ENCODE measurements at places on chromosomes 11 and 22. TPM values are rescaled to one million over a fixed set of nuclear protein-coding genes. Genes with fewer than 3 reads are reported as not detected.

Gene C2CD3
- 28.4 TPM for total RNA-seq

DNA sequence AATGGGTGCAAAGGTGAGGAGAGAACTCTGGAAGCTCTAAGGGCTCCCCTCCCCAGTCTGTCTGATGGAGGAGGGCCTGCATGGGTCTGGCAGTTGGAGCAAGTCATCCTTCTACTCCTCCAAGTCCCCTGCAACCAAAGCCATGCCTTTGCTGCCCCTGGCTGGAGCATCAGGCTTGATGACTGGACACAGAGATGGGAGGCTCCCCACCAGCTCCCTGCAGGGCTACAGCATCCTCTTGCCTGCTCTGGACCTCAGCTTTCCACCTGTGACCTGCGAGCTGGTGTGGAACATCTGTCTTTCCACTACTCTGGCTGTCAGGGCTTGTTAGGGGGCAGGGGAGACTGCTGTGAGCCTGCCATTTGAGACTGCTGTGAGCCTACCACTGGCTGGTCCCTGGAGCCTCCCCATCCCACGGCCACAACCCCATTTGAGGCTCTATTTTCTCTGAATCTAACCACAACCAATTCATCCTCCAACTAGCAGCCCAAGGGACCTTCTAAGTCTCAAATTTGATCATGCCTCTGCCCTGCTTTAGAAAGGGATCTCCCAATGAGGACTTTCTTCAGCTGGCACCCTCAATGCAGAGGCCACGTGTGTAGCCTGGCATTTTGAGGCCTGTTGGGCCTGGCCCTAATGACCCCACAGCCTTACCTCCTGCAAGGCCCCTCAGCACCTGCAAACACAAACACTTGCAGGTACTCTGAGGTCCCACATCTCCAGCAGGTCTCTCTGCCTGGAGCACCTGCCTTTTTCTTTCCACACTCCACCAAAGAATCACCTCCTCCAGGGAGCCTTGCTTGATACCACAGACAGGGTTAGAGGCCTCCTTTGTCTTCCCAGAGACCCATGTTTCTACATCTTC is 9.9 kb downstream of the P2RY6 start:
- no peak for DNase-seq

Gene KDELR3
- total RNA-seq = 250 TPM

DNA sequence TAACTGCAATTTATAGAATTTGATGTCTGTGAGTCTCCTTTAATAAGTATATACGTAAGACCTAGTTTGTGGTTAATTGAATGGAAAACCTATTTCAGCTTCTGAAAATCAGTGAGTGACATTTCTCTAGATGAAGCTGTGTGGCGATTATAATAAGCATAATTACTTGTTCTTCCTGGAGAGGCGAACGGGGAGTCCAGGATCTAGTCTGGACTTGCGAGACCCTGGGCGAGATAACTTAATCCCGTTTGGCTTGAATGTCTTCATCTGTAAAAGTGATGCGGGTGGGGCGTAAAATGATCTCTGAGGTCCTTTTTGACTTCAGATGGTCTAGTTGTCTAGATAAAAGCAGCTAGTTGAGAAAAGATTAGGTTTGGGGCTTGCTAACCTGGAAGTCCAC is 1.1 kb downstream of the PRRG4 start:
- DNase-seq = peak; percentile 20

DNA sequence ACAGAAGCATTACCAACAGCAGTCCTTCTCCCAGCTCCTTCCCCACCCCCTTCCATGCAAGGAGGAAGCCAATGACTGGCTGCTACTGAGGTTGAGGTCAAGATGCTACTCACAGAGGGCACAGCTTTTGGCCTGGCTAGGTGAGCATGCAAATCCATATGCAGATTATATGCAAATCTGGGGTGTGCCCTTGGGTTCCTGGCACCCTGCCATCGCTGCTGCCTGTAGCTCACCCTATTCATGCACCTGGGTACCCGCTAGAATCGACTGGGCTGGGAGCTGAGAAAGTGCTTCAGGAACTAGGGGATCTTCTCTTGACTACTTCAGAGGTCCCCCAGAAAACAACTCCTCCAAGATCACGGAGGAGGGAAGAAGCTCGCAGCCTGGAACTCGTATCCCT is 4.0 kb downstream of the DSCAML1 start:
- DNase-seq = no peak

DNA sequence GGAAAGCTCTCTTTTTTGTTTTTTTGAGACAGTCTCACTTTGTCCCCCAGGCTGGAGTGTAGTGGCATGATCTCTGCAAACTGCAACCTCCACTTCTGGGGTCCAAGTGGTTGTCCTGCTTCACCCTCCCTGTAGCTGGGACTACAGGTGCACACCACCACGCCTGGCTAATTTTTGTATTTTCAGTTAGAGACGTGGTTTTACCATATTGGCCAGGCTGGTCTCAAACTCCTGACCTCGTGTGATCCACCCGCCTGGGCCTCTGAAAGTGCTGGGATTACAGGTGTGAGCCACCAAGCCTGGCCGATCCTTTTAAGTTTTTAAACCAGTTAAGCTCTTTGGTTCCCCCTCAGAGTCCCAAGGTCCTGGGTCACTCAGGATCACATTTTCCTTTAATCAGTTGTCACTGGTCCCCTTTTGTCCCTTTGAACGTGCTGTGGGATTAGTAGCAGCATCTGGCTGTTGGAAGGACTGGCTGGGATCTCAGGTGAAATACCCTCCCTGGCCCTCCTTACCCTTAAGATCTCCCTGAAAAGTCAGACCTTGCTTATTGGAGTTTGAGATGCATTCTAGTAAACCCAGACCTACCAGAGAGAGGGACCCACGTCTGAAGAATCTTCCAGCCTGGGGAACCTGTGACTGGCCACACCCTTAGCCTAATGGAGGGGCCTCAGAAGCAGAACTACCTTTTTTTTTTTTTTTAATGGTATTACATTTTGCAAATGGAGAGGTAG is 8.1 kb downstream of the MALAT1 start:
- no peak for DNase-seq

Gene CSNK2A3
- total RNA-seq = 4.2 TPM

GRCh38 chr11:2663506-2663905 is 36.3 kb downstream of the KCNQ1OT1 start:
- DNase-seq = no peak

- no peak for DNase-seq
These were observed 2.6 kb downstream of the AP1B1 start for GRCh38 chr22:29385748-29386147.

Gene TPCN2
- total RNA-seq = 4.2 TPM

DNA sequence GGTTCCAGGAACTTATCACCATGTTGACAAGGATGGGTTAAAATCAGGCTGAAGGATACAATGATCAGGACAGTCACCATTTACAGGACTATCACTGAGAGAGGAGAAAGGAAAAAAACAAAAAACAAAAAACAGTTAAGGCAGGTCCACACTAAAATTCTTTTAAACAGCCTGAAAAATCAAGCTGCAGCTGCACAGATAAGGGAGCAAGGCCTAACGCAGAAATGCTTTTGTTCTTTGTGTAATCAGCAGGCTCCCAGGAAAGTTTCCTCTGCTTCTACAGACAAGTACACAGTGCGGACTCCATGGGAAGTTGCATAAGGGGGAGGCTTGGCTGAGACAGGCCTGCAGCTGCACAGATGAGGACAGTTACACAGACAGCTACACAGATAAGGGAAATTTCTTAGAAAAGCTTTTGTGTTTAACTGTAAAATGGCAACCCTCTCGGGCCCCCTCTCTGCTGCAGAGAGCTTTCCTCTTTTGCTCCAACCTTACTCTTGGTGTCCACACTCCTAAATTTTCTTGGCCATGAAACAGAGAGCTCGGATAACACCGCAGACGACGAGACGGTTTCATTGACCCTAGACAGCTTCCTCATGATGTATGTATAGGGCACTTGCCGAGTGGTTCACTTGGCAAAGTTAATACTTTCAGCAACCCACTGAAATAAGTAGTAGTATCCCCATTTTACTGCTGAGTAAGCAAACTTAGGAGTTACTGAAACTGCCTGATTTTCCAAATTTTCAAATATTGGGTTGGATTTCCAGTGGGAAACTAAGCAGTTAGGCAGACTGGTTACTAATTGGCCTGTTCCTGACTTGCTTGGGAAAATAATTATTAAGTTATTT is 45.5 kb downstream of the PIWIL3 start:
- no peak for DNase-seq

Gene PRG3
- not detected for total RNA-seq

- no peak for DNase-seq
These were observed 644 bp downstream of the YPEL4 start for GRCh38 chr11:57648801-57649735.

DNA sequence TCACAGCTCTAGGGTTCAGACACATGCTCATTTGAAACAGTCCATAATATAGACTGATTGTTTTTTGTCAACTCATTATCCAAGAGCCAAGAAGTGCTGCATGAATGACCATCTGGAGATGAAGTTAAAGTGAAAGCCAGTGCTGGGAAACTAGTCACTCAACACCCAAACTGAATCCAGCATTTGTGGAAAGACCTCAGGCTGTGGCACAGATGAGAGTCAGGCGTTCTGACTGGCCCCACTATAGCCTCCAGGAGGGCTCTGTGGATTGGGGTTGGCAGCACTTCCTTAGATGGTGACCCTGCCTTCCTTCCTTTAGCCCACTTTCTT is 2.1 kb downstream of the FEZ1 start:
- DNase-seq = no peak

DNA sequence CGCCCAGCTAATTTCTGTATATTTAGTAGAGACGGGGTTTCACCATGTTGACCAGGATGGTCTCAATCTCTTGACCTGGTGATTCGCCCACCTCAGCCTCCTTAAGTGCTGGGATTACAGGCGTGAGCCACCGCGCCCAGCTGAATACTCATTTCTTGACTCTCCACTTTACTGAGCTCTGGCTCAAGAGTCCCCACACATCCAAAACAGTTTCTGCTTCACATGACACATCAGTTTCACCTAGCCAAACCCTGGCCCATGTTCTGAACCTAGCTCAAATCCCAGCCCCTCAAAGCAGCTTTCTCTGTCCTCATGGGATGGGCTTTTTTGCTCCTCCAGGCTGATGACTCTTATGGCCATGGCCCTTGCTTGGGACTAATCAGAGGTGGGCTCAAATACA is 9.8 kb downstream of the HYOU1 start:
- DNase-seq = no peak

- DNase-seq = peak; percentile 96
These were observed 32.1 kb downstream of the APOL5 start for GRCh38 chr22:35749808-35750207.

Gene CDC42BPG
- 0.12 TPM for total RNA-seq

DNA sequence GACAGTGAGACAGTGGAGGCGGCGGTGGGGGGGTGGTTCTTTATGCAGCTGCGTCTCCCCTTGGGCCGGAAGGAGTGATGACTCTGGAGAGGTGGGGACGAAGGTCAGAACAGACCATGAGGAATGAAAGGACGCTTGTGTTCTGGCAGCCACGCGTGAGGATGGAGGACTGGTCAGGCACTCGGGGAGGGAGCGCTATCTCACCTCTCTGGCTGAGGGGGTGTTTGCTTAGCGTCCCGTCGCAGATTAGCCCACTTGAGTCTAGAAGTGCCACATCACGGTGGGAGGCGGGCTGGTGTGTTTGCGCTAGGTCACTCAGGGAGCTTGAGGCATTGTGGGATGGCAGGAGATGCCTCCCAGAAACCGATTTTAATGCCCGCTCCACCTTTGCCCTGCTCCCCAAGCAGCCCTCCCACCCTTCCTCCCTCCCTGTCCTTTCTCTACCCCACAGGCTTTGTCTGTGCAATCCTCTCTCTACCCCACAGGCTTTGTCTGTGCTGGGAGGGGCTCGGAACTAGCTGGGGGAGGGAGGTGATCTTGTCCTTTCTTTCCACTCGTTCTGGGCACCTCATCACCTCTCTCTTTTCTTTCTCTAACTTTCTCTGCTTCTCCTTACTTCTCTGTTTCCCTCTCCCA is 97.8 kb downstream of the PKNOX2 start:
- DNase-seq = no peak
